ENCODE measurements at places on chromosomes 3 and 15.

DNA sequence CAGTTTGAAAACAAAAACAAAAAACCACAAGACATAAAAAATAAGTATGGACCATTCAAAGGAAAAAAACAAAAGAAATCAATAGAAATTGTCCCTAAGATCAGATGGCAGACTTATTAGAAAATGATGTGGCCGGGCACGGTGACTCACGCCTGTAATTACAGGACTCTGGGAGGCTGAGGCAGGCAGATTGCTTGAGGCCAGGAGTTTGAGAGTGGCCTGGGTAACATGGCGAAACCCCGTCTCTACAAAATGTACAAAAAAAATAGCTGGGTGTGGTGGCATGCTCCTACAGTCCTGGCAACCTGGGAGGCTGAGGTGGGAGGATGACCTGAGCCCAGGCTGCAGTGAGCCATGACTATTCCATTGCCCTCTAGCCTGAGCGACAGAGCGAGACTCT is 16.6 kb downstream of the SPCS1 start:
- DNase-seq, result no peak

GRCh38 chr15:96629511-96629910 is 299.0 kb downstream of the NR2F2 start:
- DNase-seq, result no peak

DNA sequence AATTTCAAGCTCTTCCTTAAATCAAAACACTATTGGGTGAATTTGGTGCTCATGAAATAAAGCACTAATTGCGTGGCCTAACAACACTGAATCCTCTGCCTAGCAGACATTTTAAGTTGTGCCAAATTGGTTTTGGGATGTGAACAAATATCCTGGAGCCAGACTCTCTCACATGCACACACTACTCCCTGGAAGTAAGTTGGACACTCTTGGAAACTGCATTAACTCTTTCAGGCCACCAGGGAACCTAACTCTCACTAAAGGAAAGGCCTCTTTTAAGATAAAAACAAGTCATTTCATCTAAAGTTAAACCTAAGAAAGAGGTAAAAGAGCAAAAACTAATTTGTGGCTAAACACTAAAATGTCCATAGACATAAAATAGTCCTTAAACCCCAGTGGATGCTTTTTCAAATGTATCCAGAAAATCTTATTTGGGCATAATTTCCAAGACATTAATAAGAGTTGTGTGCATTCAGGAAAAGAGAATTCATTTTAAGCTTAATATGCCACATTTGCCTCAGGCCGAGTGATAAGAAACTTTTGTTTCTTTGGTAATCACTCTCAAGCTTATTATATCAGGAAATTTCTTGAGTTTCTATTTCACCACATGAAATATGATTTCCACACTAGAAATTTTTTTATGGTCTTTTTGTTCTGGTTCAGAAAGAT is 61.8 kb downstream of the ZBTB20 start:
- no peak for DNase-seq

DNA sequence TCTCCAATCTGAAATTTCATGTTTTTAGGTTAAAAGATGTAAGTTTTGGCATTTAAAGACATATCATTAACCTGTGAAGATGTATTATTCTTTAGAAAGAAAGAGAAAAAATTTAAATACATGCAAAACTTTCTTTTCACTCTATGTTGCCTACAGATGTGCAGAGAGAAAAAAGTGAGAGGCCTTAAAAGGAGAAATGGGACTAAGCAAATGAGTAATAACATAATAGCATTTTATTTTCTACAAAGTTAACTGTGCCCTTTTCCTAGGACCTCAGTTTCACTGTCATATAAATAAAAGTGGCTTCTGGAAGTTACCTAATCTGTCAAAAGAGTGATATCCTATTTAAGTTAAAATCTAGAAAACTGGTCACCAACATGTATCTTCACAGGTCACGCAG is 16.1 kb downstream of the DAZL start:
- DNase-seq, result no peak

DNA sequence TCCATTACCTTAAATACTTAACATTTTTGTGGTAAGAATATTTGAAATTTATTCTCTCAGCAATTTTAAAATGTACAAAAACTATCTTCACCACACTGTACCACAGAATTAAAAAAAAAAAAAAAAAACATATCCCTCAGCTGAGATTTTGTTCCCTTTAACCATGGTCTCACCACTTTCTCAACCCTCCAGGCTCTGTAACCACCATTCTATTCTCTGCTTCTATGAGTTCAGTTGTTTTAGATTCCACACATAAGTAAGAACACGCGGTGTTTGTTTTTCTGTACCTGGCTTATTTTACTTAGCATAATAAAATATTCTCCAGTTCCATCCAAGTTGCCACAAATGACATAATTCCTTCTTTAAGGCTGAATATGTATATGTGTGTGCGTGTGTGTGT is 41.5 kb downstream of the CSNK1G1 start:
- DNase-seq, result no peak

DNA sequence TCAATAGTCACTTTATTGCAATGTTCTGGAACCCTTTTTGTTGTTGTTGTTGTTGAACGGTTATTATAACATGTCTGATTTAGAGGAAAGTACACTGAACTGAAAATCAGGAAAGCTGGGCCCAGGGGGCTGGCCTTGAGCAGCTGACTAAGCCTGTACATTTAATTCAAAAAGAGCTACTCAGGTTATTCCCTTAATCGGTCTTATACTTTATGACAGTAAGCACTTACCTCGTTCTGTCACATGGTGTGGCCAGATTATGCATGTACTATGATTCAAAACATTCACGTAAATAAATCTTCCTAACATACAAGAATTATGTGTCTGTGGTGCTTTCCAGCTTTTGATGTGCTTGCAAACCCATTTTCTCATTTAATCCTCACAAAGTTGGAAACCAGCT is 382.5 kb upstream of the TPRG1 start:
- no peak for DNase-seq

- no peak for DNase-seq
These were observed 150.5 kb downstream of the RSRC1 start for GRCh38 chr3:158260392-158260791.
